ENCODE measurements at places on chromosomes 7 and 10.

GRCh38 chr10:128166151-128166550 lies 39.9 kb upstream of the MKI67 start:
- DNase-seq: no peak

DNA sequence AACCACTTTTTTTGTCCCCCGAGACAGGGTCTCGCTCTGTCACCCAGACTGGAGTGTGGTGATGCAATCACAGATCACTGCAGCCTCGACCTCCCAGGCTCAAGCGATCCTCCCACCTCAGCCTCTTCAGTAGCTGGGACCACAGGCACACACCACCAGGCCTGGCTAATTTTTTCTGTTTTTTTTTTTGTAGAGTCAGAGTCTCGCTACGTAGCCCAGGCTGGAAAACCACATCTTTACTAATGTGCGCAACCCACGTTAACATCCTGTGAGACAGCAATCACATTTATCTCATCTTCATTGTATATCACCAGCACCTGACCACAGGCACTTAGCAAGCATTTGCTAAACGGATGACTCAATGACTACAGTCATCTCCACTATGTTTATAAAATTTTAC lies 77.8 kb upstream of the ATP6V0A4 start:
- DNase-seq: no peak

GRCh38 chr7:7739204-7740036 lies 21.0 kb upstream of the RPA3 start:
- no peak for DNase-seq

DNA sequence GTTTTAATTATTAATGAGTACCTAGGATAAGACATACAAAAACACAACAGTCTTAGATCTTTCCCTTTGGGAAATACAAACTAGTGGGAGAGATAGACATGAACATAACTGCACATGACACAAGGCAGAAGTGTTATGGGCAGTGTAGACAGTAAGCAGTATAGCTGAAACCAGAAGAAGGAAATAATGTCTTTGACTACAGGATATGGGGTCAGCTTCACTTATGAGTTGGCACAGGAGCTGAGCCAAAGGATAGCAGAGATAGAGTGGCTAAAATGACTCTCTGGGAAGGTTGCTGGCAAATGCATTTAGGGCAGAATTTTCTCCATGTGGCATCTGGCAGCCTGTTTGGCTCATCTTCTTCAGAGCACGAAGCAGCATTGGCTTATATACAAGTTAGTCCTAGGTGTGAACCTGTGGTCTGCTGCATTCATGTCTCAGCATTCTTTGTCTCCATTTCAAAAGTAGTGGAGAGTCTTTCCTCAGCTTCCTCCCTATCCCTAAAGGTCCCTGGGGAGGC lies 60.3 kb upstream of the FEZF1 start:
- no peak for DNase-seq

All from NCI-H187 (cell line).